ENCODE measurements at places on chromosomes 4 and X.

DNA sequence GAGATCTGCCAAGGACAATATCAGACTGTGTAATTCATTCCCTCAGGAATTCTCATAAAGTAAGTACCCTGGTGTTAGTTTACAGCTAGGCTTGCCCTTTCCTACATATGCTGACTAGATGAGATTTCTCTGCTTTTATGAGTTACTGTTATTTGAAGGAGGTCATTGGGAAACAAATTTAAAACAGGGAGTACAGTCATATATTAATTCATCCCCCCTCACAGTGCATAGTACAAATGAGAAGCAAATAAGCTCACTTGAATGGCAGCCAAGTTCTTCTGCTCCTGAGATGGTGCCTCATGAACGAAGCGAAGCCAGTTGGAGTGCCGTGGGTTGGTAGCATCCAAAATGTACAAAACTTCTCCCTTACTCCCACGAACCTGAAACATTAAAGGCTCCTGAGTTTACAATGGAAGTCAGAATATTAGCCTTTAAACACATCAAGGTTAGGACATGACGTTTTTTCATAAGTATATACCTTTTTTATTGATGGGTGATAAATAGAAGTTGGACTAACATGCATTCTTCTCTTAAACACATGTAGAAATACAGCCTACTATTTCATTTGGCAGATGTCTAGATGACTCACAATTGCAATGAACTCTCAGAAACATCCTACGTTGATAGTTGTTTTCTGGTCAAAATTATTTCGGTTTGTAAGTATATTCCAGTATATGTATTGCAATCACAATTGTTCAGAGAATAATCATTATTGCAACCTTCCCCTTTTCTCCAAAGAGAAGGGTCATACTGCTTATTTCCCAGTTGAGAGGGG lies 69.2 kb downstream of the PRDM5 start:
- no peak for DNase-seq

DNA sequence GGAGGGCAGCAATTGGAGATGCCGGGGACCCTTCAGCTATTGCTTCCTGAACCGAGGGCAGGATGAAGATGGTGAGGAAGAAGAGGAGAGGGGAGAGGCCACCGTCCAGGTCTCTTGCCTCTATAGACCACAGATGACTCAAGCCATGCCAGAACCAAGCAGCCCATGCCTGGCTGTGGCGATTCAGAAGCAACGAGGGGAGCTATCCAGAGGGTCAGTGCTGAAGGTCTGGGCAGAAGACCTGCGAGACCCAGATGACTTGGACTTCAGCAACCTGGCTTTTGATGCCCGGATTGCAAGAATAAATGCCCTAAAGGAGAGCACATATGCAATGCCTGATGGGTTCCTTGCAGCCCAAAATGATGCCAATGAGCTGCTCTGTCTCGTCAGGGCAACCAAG lies 70.2 kb upstream of the PRPS2 start:
- DNase-seq, result no peak

DNA sequence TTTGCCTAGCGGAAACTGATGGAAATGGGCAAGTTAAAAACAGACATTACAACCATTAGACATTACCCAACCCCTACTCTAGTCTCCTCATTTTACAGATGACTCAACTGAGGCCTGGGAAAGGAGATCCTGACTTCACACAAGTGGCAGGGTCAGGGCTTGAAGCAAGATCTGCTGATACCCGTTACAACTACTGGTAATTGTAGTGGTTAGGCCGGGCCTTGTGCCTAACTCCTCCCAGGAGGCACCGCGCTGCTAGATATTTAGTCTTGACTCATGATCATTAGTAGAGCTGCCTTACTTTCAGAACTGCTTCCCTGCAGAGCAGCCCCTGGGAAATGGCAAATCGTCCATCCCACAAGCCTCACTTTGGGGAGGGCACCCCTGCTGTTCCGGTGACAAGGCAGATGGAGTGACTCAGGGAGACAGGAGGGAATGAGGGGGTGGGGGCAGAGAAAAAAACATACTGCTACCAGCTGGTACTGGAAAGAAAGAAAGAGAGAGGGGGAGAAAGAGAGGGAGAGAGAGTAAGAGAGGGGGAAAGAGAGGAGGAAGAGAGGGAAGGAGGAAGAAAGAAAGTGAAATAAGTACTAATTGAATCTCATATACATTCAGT lies 12.2 kb downstream of the ARHGEF6 start:
- DNase-seq, result peak; percentile 82

- no peak for DNase-seq
Measured at GRCh38 chr4:66223068-66223703, 552.9 kb upstream of the EPHA5 start.

DNA sequence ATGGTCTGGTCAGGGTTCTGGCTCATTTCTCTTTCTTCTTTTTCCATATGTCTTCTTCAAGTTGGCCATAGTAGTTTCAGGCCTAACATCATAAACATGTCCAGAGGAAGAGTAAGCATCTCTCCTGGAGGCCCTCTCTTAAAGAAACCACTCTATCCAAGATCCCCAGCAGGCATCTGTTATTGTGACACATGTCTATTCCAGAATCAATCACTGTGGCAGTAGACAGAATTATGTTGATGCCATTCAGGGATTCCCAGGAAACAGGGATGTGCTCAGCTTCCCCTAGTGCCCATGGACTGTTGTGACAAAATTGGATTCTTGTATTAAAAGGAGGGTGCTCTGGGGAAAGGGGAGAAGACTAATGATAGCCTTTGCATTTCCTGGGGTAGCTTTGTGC lies 224.0 kb downstream of the HNRNPD start:
- no peak for DNase-seq

Data from DMS 273 treated with DMSO at 0.1 percent for 48 hours (cell line).